ENCODE measurements at places on chromosomes 5 and 9.
A peak's percentile ranks its signal among the peaks of the same experiment; 100 is the strongest.

DNA sequence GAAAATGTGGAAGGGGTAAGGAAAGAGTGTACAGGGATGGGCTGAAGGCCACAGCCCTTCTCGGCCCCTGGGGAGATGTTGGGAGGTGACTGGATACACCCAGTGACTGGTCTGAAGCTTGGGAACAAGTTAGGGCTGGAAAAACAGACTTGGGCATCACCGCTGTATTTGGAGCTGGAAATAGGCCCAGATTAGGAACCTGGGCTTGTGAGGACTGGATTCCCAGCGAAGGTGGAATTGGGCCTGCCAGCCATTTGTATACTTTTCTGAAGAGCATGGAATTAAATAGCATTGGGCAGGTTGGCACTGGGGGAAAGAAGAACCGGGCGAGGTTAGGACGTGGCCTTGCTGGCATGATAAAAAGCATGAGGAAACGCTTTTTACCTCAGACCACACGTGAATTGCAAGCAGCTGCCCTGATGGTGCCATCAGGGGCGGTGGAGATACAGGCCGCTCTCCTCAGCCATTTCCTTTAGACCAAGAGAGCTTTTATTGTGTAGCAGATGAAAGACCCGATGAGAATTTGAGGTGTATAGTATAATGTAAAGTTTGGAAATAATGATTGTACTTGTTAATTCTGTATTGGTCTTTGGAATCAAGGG, 37.8 kb downstream of the OTULIN start:
- DNase-seq = no peak

DNA sequence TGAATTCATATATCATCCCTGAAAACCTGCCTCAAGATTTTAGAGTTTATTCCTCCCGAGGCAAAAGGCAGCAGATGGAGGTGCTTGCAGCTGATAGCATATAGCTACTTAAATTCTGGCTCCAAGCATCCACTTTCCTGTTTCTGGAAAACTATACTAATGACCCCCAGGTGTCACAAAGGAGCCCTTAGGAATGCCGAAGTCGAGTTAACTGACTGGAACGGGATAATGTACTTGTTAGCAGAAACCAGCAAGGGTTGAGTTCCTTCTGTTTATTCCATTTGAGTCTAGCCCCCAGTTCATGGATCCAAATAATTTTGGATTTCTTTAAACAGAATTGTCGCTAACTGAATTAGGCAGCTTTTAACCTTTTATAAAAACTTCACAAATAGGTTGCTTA, 44.5 kb downstream of the PTTG1 start:
- DNase-seq = no peak

DNA sequence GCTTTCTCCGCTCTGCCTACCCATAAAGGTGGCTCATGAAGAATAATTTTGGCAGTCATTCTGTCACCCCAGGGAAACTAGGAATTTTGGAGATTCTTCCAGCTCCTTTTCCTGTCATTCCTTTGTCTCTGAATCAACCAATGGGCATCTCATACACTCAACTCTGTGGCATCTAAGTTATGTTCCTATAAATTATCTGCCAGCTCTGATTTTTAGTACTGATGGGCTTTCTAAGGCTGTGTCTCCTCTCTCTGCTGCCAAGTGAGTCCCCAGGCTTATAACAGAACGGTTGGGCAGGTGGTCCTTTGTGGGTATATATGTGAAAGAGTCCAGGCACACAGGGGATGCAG, 226.8 kb downstream of the NMUR2 start:
- no peak for DNase-seq

DNA sequence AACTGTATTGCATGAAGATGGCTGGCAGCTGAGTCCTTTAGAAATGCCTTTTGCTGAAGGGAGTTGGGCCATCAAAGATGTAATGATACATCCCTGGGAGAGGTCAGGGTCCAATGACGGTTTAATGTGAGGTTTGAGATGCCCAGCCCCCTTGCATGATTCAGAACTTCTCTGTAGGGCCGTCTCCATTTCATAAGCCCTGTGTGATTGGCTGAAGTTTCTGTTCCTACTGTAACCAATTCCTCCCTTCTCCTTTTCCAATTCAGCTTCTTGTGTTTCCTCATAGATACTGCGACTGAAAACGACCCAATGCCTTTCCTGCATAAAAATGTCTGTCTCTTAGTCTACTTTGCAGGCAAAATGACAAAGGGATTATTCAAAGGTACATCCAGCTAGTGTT, 47.9 kb upstream of the ST8SIA4 start:
- no peak for DNase-seq

DNA sequence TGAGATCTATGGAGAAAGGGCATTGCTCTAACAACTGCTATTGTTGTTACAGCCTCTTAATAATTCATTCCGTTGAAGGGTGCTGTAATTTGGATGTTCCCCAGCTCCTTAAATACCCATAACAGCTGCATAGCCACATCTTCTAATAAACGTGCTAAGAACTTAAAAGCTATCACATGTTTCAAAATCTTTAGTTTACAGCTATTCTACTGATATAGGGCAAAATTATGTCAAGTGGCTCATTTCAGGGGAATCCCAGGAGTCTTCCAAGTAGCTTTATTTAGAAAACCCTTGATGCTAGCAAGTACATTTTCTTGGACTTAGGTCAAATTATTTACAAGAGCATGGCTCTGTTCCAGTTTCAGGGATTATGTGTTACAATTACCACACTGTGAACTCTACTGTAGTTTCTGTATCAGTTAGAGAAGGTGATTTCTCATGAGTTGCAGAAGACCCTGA, 990.4 kb upstream of the ACO1 start:
- no peak for DNase-seq

DNA sequence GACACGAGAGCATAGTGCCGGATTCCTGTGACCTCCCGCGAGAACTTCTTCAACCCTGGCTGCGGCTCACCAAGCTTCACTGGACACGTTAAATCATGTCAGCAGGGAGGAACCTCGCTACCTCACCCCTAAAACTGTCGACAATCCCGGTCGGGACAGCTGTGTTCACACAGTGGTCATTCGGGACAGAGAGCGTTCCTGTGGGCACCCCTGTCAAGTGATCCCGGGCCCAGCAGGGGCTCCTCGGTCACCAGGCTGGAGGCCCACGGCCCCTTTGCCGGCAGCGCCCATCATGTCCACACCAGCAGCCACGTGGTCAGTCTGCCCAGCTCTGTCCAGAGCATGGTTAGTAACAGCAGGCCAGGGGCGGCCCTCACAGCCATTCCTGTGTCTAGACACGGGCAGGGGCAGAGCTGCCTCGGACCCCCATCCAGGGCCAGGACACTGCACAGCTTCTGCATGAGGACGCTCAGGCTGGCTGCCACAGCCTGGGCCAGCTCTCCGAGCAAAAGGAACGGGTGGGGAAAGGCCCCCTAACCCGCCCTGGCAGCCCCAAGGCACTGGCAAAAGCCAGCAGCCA, 3.5 kb downstream of the INPP5E start:
- no peak for DNase-seq

- DNase-seq = no peak
These were observed 1057.3 kb downstream of the TLE1 start for GRCh38 chr9:80632041-80632440.

- peak; percentile 39 for DNase-seq
These were observed 297.1 kb downstream of the KCTD16 start for GRCh38 chr5:144467792-144468191.

DNA sequence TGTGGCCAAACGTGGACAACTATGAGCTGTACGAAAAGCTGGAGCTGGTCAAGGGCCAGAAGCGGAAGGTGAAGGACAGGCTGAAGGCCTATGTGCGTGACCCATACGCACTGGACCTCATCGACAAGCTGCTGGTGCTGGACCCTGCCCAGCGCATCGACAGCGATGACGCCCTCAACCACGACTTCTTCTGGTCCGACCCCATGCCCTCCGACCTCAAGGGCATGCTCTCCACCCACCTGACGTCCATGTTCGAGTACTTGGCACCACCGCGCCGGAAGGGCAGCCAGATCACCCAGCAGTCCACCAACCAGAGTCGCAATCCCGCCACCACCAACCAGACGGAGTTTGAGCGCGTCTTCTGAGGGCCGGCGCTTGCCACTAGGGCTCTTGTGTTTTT, 3.3 kb downstream of the CDK9 start:
- DNase-seq = no peak

- no peak for DNase-seq
These were observed at the start of gene SMIM23 for GRCh38 chr5:171785517-171785916. TSS of gene SMIM23 (plus strand) at chr5:171785817. CDS start at chr5:171785872, 55 bp downstream.

DNA sequence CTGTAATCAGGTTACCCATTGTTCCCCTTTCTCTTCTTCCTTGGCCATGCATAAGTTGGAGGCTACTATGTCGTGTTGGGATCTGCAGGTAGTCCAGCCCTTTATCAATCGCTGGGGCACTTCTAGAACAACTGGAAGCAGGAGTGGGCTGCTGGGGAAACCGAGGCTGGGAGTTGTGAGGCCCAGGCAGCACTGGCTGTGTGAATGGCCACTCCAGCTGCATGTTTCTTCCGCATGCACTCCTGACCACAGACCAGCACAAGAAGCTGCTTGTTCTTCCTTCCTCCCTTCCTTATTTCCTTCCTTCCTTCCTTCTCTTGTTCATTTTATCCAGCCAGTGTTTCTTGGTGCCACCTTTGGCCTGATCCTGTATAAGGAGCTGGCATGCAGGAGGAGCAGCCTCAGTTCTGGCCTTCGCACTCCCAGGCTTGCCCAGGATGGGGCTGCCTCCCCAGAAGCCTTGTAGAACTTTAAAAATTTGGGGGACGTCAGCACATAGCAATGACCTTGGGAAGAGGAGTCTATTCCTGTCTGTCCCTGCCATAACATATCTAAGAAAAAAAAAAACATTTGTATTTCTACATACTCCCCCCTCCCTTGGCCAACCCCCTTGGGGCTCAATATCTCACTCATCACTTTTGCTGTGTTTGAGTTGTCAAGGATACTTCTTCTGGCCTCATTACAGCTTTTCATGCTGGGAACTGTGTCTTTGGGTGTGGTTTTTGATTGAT, 20.8 kb upstream of the CXCL14 start:
- no peak for DNase-seq

DNA sequence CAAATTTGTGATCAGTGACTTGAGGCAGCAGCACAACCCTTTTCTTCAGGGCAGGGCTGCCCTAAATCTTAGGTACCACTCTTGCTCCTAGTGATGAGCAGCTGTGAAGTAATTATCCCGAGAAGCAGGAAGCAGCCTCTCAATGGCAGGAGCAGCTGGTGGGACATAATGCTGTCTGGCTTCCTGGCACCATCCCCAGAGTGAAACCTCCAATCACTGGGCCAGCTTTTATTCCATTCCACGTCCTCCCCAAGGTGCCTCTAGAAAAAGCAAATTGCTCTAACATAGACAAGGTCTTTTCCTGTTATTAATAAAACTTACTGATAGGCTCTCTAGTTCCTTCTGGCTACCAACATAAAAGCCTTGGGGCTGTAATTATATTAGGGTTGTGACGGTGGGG, 154.0 kb downstream of the FRMD3 start:
- DNase-seq = no peak

DNA sequence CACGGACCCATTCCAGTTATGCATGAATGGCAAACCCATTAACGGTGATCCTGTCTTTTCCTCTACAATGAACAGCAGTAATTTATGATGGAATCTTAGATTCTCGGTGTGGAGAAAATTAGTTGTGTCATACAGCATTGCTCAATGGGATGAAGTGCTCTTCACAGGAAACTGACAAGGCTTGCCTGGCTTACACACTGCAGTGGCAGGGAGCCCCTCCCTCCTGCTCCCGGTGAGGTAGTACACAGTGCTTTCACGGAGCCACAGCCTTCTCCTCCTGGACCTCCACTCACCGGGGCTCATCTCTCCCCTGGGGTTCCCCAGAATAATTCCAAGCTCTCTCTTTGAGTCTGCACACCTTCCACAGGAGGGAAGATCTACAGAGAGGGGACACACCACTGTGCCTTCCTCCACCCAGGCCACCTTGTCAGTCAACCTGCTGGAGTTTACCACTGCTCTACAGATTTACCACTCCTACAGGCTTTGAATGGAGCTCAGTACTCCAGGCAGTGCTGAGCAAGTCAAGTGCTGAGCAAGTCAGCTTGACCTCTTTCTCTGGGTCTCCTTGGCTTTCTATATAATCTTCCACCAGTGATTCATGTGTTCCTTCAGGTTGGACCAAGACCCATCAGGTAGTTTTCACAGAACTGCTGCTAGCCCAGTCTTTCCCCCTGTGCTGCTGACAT, 59.1 kb upstream of the TBC1D2 start:
- peak; percentile 77 for DNase-seq

GRCh38 chr5:172104021-172104420, 84.0 kb downstream of the STK10 start:
- no peak for DNase-seq

DNA sequence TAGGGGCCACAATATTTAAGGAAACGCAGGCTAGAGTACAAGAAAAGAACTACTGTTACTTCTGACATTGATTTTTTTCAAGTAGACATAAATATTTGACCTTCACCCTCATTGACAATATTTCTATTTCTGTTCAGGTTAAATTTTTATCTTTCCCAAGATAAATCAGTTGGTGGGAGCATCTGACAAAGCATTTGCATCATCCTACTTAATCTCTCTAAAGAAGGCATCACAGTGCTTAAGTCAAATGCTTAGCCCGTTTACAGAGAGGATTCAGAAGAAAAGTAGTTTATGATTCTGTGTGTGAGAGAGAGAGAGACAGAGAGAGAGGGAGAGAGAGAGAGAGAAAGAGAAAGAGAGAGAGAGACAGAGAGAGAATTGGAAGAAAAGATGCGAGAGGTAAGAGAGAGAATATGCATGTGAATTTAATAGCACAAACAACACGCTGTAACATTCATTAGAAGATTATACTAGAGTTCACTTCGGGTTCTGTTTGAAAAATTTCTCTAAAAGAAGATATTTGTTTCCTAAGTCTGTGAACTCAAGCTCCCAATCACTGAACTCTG, 1093.3 kb upstream of the CDH6 start:
- no peak for DNase-seq

GRCh38 chr9:86494644-86495111, 140.5 kb upstream of the TUT7 start:
- DNase-seq = no peak

- no peak for DNase-seq
These were observed 4.3 kb upstream of the CLPTM1L start for GRCh38 chr5:1349246-1349645.

DNA sequence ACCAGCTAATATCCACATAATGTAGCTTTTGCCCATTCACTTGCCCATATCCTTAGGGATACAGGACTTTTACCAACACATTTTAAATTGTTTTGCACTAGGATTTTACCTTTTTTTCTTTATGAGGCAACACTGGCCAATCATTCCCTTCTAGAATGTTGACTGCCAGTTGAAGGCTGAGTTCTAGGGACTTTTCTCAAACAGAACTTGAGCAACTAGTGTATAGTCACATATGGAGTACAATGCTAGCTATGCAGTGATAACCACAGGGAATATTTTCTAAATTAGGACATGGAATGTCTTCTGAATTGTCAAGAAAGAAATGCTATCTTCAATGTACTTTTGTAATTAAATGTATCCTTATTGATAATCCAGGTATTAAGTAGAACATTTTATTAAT, 133.6 kb downstream of the OXCT1 start:
- DNase-seq = no peak
